ENCODE measurements at places on chromosomes 1 and 21.

GRCh38 chr1:53485478-53486394, 26.5 kb downstream of the DMRTB1 start:
- DNase-seq = peak; percentile 31

GRCh38 chr1:63122079-63122478, 200.3 kb upstream of the FOXD3 start:
- no peak for DNase-seq

DNA sequence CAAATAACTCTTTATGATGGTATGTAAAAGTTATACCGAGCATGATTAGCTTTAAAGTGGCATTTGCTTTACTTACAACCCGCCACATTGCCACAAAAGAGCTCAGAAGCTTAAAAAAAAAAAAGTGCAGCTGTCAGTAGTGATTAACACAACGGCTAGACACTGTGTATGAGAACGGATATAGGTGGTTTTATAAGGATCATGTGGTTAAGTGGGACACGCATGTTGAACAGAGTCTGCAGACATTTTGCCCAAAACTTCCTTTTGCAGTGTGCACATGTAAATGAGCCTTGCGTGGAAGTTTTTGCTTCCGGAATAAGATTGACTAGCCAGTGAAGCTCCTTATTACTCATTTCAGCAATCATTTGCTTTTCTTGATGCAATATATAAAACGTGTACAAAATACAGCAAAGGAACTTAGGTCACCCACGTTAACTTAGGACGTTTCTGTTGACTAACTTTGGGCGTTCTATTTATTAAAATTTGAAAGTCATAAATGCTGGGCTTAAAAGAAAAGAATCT, 58.7 kb upstream of the RGS1 start:
- DNase-seq = no peak

DNA sequence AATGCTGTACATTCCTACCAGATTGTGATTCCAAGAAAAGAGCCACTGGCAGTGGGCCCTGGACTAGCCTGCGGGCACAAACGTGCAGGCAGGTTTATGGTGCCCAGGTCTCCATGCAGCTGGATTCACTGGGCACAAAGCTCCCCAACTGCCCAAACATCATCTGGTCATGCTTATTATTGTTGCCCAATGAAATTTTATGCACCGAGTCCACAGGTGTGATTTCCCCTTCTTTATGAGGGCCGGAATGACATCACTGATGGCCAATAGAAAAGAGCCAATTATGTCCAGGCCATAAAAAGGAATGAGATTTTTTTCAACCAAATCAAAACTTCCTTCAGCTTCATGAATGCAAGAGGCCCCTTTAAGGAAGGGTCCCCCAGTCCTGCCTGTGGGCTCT, 66.2 kb downstream of the ERI3 start:
- no peak for DNase-seq

DNA sequence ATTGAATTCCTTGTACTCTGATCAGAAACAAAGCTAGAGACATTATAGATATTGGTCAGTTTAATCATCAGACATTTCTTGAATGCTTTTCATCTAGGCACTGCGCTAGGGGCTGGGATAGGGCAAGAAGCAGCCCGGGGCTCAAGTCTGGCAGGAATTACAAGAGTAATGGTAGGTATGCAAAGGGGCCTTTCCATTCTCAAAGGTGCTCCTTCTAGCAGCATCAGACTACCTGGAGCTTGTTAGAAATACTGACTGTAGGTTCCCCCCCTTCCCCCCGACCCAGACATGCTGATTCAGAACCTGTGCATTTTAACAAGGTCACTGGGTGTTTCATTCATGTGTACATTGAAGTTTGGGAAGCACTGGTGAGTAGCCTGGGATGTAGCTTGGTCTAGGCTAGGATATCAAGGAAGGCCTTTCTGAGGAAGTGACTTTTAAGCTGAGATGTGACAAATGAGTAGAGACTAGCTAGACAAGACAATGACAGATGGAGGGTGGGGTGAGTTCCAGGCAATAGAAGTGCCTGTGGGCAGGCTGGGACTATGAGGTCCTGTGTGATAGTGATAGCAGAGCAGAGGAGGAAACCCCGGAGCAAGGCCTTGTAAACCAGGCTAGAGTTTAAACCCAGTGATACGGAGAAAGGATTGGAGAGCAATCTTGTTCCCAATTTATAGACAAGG, 26.3 kb downstream of the NFASC start:
- DNase-seq = no peak

Measured in glomerular endothelial cell (primary cell).